Glutamatergic neuron (in vitro differentiated cells): ENCODE measurements at places on chromosomes 11 and 22. TPM values are rescaled to one million over a fixed set of nuclear protein-coding genes. Genes with fewer than 3 reads are reported as not detected.

Gene NRIP3
- 2.7 TPM for total RNA-seq

Gene CCDC87
- 0.51 TPM for total RNA-seq

Gene RFPL3
- not detected for total RNA-seq

Gene SLC22A24
- total RNA-seq: not detected

Gene SLC15A3
- total RNA-seq: 4.4 TPM

Gene SCT
- not detected for total RNA-seq
